ENCODE measurements at places on chromosomes 12 and 14. TPM values are rescaled to one million over a fixed set of nuclear protein-coding genes. Genes with fewer than 3 reads are reported as not detected.

Gene CCNT1
- total RNA-seq = 19.2 TPM

Gene MGST1
- total RNA-seq = 21.2 TPM

Gene STYK1
- not detected for total RNA-seq

Gene SOAT2
- not detected for total RNA-seq

Gene HHIPL1
- total RNA-seq = 0.13 TPM

Gene NEDD1
- 18.7 TPM for total RNA-seq

Gene LAG3
- not detected for total RNA-seq

Gene IFNG
- not detected for total RNA-seq

Gene SLCO1C1
- not detected for total RNA-seq

Gene KCNH3
- not detected for total RNA-seq

Gene OR11H6
- total RNA-seq = not detected

Gene HPD
- not detected for total RNA-seq

Gene C14orf180
- total RNA-seq = 0.27 TPM

Gene ABCD4
- 9.1 TPM for total RNA-seq

Gene WNT1
- total RNA-seq = not detected

Gene DBX2
- total RNA-seq = not detected

Gene DTX3
- total RNA-seq = 7.0 TPM

Gene PIK3C2G
- not detected for total RNA-seq

Gene IRAK3
- total RNA-seq = 7.8 TPM

Gene AGAP2
- 2.3 TPM for total RNA-seq

Gene POLE2
- not detected for total RNA-seq

Gene TCL1B
- not detected for total RNA-seq

Gene DEPDC4
- total RNA-seq = not detected

Gene HCAR2
- total RNA-seq = 0.18 TPM

Gene TEX52
- total RNA-seq = not detected

Gene RGS6
- 0.68 TPM for total RNA-seq

Gene SLC6A15
- total RNA-seq = not detected

Gene CPNE8
- total RNA-seq = 3.9 TPM

Gene ARID2
- total RNA-seq = 11.5 TPM

Gene DHRS2
- total RNA-seq = not detected

Gene MEG3
- 30.7 TPM for total RNA-seq

Gene PLA2G1B
- total RNA-seq = not detected

Gene P2RX2
- not detected for total RNA-seq

Gene KRT75
- not detected for total RNA-seq

Gene TTC8
- 3.0 TPM for total RNA-seq

Gene C14orf93
- 16.2 TPM for total RNA-seq

Gene ACYP1
- 15.2 TPM for total RNA-seq

Gene ACSM4
- total RNA-seq = not detected

Gene GPR132
- 0.10 TPM for total RNA-seq

Gene DPY19L2
- 1.5 TPM for total RNA-seq

Gene TCP11L2
- total RNA-seq = 51.7 TPM

Gene IFI27L2
- total RNA-seq = 4.7 TPM
